ENCODE measurements at places on chromosomes 6 and 20.
A peak's percentile ranks its signal among the peaks of the same experiment; 100 is the strongest.

DNA sequence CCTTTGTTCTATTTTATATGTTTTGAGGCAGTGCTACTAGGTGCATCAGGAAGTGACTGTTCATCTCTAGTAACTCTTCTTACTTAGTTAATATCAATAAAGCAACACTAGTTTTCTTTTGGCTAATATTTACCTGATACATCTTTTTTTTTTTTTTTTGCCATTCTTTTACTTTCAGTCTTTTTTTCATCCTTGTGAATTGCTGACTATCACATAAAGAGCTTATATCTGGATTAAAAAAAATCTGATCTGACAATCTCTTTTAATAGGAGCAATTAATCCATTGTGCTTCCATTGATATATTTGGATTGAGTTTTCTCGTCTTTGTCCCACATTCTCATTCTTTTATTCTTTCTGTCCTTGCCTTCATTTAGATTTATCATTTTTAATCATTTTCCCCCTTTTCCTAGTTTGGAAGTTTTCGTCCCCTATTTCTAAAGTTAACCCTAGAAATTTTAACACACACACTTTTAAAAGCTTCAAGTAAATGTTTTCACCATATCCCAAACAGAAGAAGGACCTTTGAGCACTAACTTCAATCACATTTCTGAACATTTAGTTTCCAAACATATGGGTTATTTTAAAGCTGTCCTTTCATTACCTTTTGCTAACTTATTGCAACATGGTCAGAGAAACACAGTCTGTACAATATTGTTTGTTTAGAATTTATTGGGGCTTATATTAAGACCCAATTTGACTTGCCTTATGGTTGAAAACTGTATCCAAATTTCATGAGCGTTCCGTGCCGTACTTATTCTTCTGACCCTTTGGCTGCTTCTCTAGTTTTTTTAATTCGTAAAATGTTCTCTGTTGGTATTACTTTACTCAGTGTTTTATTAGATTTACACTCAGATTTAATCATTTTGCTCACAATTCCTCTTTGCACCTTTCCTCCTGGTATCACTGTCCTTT, 63.0 kb downstream of the SYCP2L start:
- DNase-seq: no peak

DNA sequence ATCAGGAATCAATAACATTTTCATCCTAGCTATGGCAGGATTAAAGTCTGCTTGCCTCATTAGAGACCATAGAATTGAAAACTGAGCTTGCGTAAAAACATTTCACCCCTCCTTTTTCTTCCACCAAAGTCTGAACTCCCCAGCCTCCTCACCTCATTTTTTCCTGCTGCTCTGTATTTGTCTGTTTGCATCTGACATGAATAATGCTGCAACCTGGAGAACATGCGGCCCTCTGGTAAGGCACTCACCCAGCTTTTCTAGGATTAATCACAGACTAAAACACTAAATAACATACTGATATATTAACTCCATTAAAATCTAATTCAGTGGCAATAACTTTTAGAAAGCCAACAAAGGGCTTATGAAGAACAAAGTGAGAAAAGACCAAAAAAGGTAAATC, 677.7 kb upstream of the NRSN1 start:
- DNase-seq: no peak

GRCh38 chr20:11891077-11891775, 26.5 kb upstream of the BTBD3 start:
- peak; percentile 94 for DNase-seq

GRCh38 chr6:39899554-39900295, 34.5 kb downstream of the MOCS1 start:
- no peak for DNase-seq

DNA sequence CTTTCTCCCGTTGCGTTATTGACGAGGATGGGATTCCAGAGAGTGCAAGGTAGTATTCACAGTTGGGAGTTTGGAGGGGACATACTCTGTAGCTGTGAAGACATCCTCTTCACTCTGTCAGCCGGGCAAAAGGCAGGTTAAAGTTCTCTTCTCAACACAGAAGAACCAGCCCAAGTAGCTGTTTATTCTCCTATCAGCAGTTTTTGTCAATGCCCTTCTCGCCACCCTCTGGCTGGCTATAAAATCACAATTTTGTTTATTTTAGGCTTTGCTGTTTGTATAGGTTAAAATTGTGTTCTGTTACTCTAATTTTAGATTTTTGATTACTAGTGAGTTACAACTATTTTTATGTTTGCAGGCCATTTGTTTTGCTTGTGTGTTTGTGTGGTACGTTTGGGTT, 37.9 kb upstream of the MAS1 start:
- DNase-seq: no peak

GRCh38 chr6:144895313-144896278, 610.5 kb downstream of the UTRN start:
- no peak for DNase-seq

DNA sequence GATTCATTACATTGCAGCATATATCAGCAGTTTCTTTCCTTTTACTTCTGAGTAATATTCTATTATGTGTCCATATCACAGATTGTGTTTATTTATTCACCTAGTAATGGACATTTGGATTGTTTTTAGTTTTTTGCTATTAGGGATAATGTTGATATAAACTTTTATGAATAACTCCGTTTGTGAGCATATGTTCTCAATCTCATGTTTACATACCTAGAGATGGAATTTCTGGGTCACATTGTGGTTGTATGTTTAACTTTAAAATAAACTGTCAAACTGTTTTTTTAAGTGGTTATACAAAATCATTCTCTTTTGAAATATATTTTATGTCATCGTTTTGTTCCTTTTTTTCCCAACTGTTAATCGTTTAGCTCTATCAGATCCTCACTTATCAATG, 311.6 kb downstream of the MMUT start:
- no peak for DNase-seq

GRCh38 chr20:22371843-22372242, 212.5 kb downstream of the FOXA2 start:
- DNase-seq: no peak

DNA sequence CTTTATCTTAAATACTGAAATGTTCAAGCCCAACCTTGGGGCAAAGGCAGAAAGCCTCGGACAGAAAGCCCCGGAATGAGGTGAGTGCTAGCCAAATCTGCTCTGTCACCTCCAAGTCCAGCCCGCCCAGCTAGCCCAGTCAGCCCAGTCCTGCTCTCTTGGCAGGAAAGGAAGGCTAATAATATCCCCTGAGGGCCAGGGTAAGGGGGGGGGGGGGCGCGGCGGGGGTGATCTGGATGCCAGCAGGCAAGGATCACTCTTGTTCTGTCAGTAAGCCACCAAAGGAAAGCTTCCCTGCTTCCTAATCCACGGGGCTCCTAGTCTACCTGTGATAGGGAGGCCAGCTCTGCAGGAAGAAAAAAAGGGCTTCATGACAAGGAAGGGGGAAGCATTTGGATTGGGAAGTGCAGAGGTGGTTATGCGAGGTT, 1.1 kb downstream of the NDRG3 start:
- DNase-seq: no peak

DNA sequence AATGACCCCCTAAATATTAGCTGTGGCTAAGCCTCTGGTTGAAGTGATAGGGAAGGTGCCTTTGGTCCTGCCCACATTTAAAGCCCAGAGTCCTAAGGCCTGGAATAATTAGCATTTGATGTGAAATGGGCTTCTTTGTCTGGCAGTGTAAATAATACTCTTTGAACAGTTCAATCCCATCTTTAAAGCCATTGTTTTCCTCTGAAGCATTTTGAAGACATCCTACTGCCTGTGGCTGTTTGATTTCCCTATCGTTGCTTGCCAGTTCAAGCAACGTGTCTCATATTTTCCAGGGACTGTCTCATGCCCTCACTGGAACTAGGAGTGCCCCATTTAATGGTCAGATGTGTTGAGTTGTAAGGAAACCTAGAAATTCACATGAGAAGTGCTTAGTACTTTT, 89.3 kb upstream of the BTN3A2 start:
- peak; percentile 70 for DNase-seq

- DNase-seq: no peak
These were observed 769 bp downstream of the CCN6 start for GRCh38 chr6:112054555-112055190.

- DNase-seq: peak; percentile 19
These were observed 803 bp upstream of the ADGRG6 start for GRCh38 chr6:142300758-142301650.

DNA sequence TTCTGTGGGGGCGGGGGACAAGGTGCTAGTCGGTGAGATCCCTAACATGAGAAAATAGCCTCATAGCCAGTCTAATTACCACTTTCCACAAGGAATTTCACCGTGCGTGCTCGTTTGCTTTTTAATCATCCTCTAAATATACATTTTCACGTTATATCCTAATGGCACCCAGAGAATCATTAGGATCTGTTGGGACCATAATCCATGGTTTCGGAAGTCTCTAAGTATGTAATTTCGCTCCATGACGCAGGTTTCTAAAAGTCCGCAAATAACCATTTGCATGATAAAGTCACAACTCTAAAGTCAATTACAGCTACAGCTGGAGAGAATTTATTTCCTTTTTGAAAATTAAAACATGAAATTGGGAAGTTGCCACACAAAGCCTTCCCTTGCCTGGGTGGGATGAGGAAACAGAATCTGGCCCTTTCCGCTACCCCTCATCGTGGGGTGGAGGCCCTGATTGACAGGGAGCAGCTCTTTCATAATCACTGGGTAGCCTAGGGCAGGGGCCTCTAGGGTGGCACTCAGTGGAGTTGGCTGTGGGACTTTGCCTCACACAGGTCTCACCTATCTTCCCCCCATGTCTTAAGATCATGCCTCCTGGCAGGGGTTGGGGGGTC, 81.9 kb downstream of the LRFN2 start:
- no peak for DNase-seq

All from foreskin melanocyte (primary cell).